ENCODE measurements at places on chromosomes 5 and 9.

GRCh38 chr5:117235786-117236185 lies 661.2 kb upstream of the SEMA6A start:
- no peak for DNase-seq

GRCh38 chr9:10661994-10662393 lies 49.2 kb upstream of the PTPRD start:
- DNase-seq, result no peak

- no peak for DNase-seq
These were observed 744.8 kb downstream of the KCTD16 start for GRCh38 chr5:144915452-144915851.

DNA sequence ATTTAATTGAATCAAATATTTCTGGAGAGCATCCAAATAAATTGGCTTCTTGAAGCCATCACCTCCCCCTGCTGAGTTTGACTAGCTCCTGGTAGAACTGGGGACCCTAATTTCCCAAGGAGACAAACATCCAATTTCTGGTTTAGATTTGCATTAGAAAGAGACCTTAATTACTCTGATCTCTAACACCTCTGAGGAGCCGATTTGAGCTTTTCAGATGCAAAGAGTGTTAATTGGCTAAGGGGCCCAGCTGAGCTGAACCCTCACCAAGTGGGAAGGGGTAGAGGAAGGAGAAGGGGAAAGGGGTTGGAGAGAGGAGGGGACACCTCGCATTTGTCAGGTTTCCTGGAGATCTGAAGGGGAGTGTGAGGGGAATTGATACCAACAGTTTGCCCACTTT lies 145.4 kb upstream of the SHB start:
- peak; percentile 78 for DNase-seq

DNA sequence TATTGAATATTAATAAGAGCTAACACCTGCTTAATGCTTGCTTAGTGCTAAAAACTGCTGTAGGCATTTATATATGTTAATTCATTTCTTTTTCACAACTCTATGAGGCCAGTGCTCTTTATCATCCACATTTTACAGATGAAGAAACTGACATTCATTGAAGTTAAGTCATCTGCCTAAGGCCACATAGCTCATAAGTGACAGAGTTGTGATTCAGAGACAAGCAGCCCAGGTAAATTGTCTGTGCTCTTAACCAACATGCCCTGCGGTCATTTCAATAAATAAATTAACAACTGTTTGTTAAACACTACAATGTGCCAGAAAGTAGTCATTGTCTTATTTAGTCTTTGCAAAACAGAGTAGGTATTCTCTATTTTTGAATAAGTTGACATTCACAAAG lies 1354.4 kb upstream of the C9orf72 start:
- DNase-seq, result no peak

GRCh38 chr9:117149996-117150395 lies 264.9 kb downstream of the ASTN2 start:
- DNase-seq, result no peak

All from iPS DF 19.7 (cell line).